PC-3 (cell line): ENCODE measurements at places on chromosomes 12 and 14. TPM values are rescaled to one million over a fixed set of nuclear protein-coding genes. Genes with fewer than 3 reads are reported as not detected.

- DNase-seq, result no peak
These were observed 15.0 kb upstream of the DTX1 start for GRCh38 chr12:113041560-113041959.

- DNase-seq, result no peak
These were observed 141.8 kb downstream of the CACNA1C start for GRCh38 chr12:2194571-2194970.

- peak; percentile 26 for DNase-seq
These were observed 13.8 kb upstream of the IL26 start for GRCh38 chr12:68239309-68239982.

DNA sequence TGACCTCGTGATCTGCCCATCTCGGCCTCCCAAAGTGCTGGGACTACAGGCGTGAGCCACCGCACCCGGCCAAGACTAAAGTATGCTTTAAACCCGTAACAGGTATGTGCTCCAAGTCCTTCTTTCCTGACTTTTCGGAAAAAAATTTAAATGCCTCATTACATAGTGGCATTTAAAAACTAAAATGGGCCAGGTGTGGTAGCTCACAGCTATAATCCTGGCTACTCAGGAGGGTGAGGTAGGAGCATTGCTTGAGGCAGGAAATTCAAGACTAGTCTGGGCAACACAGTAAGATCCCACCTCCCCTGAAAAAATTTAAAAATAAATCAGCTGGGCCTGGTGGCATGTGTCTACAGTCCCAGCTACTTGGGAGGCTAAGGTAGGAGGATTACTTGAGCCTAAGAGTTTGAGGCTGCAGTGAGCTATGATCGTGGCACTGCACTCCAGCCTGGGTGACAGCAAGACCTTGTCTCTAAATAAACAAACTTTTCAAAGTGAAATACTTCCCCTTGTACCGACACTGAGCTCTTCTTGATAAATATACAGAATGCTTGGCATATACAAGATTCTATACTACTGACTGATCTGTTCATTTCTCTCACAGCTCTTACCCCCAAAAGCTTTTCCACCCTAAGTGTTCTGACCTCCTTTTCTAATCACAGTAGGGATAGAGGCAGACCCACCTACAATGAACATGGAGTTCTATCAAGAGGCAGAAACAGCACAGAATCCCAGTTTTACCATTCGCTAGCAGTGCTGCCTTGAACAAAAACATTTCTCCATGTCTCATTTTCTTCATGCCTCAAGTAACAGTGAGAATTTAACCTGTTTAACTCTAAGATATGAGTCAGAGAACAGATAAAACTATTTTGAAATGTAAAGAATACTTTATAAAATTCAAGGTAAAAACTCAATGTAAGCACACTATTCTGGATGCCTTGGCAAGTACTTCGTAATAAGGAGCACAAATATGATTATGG, 7.9 kb downstream of the PPP4R3A start:
- no peak for DNase-seq

- DNase-seq, result peak; percentile 61
These were observed 142.3 kb upstream of the ARHGAP5 start for GRCh38 chr14:31934767-31935266.

DNA sequence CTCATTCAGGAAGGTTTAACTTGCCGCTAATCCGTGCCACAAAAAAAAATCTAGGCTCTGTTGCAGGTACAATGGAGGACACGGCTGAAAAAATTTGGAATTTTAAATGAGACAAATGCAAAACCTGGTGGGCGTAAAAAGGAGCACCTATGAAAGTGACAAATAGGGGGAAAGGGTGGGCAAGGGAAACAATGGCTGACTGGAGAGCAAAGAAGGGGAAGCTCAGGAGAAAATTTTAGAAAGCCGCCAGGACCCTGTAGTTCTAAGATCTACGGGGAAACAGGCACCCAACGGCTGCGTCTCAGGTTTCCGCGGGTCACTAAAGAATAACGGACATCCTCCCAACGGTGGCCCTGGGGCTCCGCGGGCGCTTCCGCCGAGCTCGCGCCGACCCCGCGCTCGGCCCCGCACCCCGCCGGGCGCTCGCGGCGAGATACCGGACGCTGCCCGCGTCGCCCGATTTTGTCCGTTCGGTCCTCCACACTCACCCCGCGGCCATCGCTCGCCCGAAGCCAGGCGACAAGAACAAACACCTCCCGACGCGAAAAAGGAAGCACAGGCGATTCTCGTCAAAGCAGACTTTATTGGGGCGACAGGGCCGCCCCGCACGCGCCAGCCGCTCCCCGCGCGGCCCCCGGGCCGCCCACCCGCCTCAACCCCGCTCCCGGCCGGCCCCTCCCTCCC, 1.1 kb upstream of the YY1 start:
- peak; percentile 66 for DNase-seq

DNA sequence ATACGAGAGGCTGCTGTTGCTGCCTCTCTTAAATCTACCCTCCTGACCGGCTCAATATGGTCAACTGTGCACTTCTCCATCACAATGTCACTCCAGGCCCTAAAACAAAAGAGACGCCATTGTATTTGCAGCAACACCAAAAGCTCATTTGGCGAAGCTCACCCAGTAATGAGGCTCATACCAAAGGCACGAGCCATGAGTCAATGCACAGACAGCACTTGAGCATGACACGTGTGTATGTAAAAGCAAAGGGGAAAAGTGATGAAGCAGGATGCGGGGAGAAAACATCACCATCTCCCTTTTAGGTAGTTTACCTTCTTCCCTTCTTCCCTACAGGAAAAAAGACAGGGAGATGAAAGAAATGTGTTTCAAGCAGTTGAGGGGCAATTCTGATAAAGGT, 150.3 kb downstream of the FOXN3 start:
- DNase-seq, result no peak

GRCh38 chr12:55705782-55706402, 1.8 kb downstream of the ITGA7 start:
- DNase-seq, result no peak

GRCh38 chr14:53882684-53883083, 73.9 kb downstream of the BMP4 start:
- DNase-seq, result no peak

- no peak for DNase-seq
These were observed 33.5 kb downstream of the SLC25A21 start for GRCh38 chr14:37138898-37139297.

GRCh38 chr12:126290456-126290855, 1225.2 kb downstream of the AACS start:
- no peak for DNase-seq

- DNase-seq, result no peak
These were observed 295.2 kb downstream of the SLC16A7 start for GRCh38 chr12:59890896-59891579.

DNA sequence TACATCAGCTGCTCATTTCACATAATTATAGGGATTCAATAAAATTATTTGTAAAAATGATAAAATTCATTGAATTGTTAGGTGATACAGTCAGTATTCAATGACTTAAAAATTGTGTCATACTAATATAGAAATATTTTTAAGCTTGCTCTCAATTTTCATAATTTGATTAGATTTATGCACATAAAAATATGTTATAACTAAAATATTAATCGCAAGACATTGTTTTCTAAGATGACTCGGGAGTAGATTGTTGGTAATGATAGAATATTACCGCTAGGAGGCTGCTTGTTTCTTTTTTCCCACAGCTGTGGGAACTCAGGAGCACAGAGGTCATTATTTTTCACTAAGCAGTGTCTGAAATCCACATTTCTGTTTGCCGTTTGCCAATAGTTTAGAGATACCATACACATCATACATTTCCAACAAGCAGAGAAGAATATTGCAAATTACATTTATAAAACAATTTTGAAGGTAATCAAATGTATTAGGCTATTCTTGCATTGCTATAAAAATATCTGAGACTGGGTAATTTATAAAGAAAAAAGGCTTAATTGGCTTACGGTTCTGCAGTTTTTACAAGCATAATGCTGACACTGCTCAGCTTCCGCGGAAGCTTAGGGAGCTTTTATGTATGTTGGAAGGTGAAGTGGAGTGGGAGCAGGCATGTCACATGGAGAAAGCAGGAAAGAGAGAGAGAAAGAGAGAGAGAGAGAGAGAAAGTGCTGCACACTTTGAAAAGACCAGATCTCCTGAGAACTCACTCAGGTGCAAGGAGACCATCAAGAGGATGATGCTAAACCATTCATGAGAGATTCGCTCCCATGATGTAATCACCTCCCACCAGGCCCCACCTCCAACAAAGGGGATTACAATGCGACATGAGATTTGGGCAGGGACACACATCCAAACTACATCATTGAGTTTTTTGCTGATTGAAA, 9.2 kb downstream of the CD69 start:
- peak; percentile 53 for DNase-seq

GRCh38 chr14:60643141-60643462, 6.2 kb downstream of the SIX1 start:
- no peak for DNase-seq

- peak; percentile 88 for DNase-seq
These were observed 53.4 kb downstream of the ELK3 start for GRCh38 chr12:96247563-96247962.

- DNase-seq, result no peak
These were observed 57.3 kb downstream of the ANKRD9 start for GRCh38 chr14:102452302-102452701.

DNA sequence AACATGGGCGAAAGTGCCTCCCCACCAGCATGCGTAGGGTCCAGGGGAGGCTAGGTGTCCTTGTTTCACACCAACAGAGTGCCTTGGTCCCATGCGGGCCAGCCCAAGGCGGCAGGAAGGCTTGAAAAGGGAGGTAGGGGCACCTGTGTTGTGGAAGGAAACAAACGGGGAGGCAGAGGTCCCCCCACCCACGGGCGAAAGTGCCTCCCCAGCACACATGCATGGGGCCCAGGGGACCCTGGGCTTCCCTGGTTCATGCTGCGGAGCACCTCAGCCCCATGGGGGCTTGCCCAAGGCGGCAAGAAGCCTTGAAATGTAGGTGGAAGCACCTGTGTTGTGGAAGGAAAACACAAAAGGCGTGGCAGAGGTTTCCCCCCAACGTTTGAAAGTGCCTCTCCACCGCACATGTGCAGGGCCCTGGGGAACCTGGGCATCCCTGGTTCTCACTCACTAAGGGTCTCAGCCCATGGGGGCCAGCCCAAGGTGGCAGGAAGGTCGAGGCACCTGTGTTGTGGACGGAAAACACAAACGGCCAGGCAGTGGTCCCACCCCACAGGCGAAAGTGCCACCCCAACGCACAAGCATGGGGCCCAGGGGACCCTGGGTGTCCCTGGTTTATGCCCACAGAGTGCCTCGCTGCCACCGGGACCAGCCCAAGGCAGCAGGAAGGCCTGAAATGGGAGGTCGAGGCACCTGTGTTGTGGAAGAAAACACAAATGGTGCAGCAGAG, 374.7 kb downstream of the ALG10 start:
- DNase-seq, result no peak

Gene NPAS3
- total RNA-seq, result 0.36 and 1.2 TPM in 2 replicates

Gene NRIP2
- not detected in 2 replicates for total RNA-seq

Gene PRIMA1
- 0.04 TPM in 1 of 2 replicates, not detected in the other for total RNA-seq

Gene VASH1
- 1.3 and 1.8 TPM in 2 replicates for total RNA-seq

Gene SAMD15
- 1.2 and 6.2 TPM in 2 replicates for total RNA-seq
